Aortic smooth muscle cell (primary cell): ENCODE measurements at places on chromosomes 7 and 10. TPM values are rescaled to one million over a fixed set of nuclear protein-coding genes. Genes with fewer than 3 reads are reported as not detected.

The GPR15LG gene
- total RNA-seq: not detected in 2 replicates

The GNG11 gene
- 62.2 and 93.0 TPM in 2 replicates for total RNA-seq

The ENTPD1 gene
- total RNA-seq: 0.99 and 1.1 TPM in 2 replicates

The RAB19 gene
- not detected in 2 replicates for total RNA-seq

The KCP gene
- under 0.01 TPM in 1 of 2 replicates, not detected in the other for total RNA-seq

The SLC18A3 gene
- not detected in 2 replicates for total RNA-seq

The RADIL gene
- total RNA-seq: 1.2 and 1.5 TPM in 2 replicates

The POLR2J2 gene
- total RNA-seq: 4.7 and 5.9 TPM in 2 replicates

The REEP3 gene
- 76.3 and 83.6 TPM in 2 replicates for total RNA-seq
